Myometrial cell (primary cell): ENCODE measurements at places on chromosomes 1 and 21. TPM values are rescaled to one million over a fixed set of nuclear protein-coding genes. Genes with fewer than 3 reads are reported as not detected.

Gene MYBPHL
- total RNA-seq: not detected in 2 replicates

Gene PYHIN1
- total RNA-seq: not detected in 2 replicates

Gene KRTAP19-1
- not detected in 2 replicates for total RNA-seq

Gene TRMT1L
- total RNA-seq: 13.3 and 13.8 TPM in 2 replicates

Gene EIF4G3
- 27.4 and 36.0 TPM in 2 replicates for total RNA-seq

Gene ABCG1
- total RNA-seq: not detected in 2 replicates

Gene LEMD1
- not detected in 2 replicates for total RNA-seq

Gene RAB3B
- total RNA-seq: 9.2 and 12.9 TPM in 2 replicates

Gene IGFN1
- total RNA-seq: not detected in 2 replicates

Gene IL24
- 1.6 TPM in 1 of 2 replicates, not detected in the other for total RNA-seq

Gene GBP5
- total RNA-seq: not detected in 2 replicates

Gene OTUD3
- 0.86 and 1.2 TPM in 2 replicates for total RNA-seq

Gene GPR3
- total RNA-seq: 0.18 and 0.86 TPM in 2 replicates

Gene WDR64
- total RNA-seq: not detected in 2 replicates

Gene ZNF697
- total RNA-seq: 7.8 and 11.2 TPM in 2 replicates

Gene VANGL1
- 12.7 and 12.9 TPM in 2 replicates for total RNA-seq

Gene MFAP2
- 10.8 and 16.4 TPM in 2 replicates for total RNA-seq

Gene FCRL6
- not detected in 2 replicates for total RNA-seq

Gene CYP4B1
- not detected in 2 replicates for total RNA-seq

Gene AMIGO1
- total RNA-seq: 0.58 and 0.89 TPM in 2 replicates

Gene ZDHHC18
- 27.3 and 27.7 TPM in 2 replicates for total RNA-seq

Gene PIGC
- 31.4 and 32.4 TPM in 2 replicates for total RNA-seq

Gene TTC24
- total RNA-seq: not detected in 2 replicates

Gene SLC45A1
- total RNA-seq: 5.8 and 12.2 TPM in 2 replicates

Gene CA14
- total RNA-seq: not detected in 2 replicates

Gene CLCNKB
- total RNA-seq: 1.6 TPM in 1 of 2 replicates, not detected in the other

Gene NPHS2
- not detected in 2 replicates for total RNA-seq

Gene ROR1
- total RNA-seq: 10.7 and 14.2 TPM in 2 replicates

Gene ISG15
- 43.4 and 102 TPM in 2 replicates for total RNA-seq

Gene TMEM269
- total RNA-seq: under 0.01 TPM in 1 of 2 replicates, not detected in the other

Gene CYP4X1
- not detected in 2 replicates for total RNA-seq

Gene SH3D21
- 0.86 and 2.1 TPM in 2 replicates for total RNA-seq

Gene RAP1GAP
- total RNA-seq: not detected in 2 replicates

Gene LCA5L
- total RNA-seq: 1.2 and 2.3 TPM in 2 replicates

Gene GPR137B
- 11.9 and 16.1 TPM in 2 replicates for total RNA-seq

Gene RNF207
- 12.6 and 20.2 TPM in 2 replicates for total RNA-seq

Gene DNALI1
- 9.6 and 13.5 TPM in 2 replicates for total RNA-seq

Gene DDAH1
- 49.6 and 53.7 TPM in 2 replicates for total RNA-seq

Gene LSM10
- total RNA-seq: 46.4 and 61.4 TPM in 2 replicates

Gene CLDN17
- not detected in 2 replicates for total RNA-seq

Gene NSL1
- 19.0 and 25.0 TPM in 2 replicates for total RNA-seq

Gene TRIM17
- total RNA-seq: 0.53 TPM in 1 of 2 replicates, not detected in the other

Gene CSF1
- 51.2 and 54.2 TPM in 2 replicates for total RNA-seq

Gene ATP1A4
- total RNA-seq: not detected in 2 replicates
